Immature natural killer cell (primary cell): ENCODE measurements at places on chromosomes 7 and 10.

GRCh38 chr10:95538412-95538811 is 22.8 kb downstream of the SORBS1 start:
- H3K4me1 ChIP-seq = no peaks in the 10 kb centered on the region
- no peaks in the 10 kb centered on the region for H3K27me3 ChIP-seq
- no peaks in the 10 kb centered on the region for H3K36me3 ChIP-seq
- DNase-seq = no peak
- no peak overlapping the region for H3K27ac ChIP-seq

GRCh38 chr10:68202960-68203353 is 29.0 kb downstream of the ATOH7 start:
- peaks cover 4% of the 10 kb centered on the region for H3K27me3 ChIP-seq
- no peaks in the 10 kb centered on the region for H3K4me1 ChIP-seq
- no peak for DNase-seq
- H3K36me3 ChIP-seq = no peaks in the 10 kb centered on the region
- H3K4me3 ChIP-seq = no peak overlapping the region
- no peak overlapping the region for H3K27ac ChIP-seq

DNA sequence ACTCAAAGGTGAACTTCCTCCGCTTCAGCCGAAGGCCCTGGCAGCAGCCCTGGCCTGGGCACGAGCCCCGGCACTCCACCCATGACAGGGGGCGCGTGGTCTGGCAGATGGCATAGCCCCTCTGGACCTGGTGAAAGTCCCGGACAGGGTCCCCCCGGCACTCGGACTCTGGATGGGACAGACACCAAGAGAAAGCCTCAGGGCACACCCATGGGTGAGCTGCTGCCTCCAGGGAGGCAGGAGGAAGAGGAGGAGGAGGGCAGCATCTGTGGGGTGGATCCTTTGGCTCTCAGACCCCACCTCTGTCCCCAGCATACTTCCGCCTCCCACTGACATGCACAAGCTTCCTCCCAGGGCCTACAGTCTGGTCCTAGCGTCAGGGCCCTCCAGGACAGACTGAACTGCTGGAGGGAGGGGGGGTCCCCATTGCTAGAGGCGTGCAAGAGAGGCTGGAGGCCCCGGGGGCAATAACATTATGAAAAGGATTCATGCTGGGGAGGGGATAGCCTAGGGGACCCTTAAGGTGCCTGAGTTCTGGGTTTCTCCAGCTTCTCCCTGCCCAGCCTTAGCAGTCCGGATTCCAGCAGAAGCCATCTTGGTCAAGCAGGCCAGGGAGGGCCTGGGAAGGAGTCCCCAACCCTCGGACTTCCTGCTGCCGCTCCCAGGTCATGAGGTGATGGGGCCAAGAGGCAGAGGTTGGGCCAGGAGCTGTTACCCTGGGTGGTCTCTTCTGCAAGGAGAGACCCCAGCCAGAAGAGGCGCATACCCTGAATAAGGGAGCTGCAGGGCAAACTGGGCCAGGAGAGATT is 169.3 kb downstream of the LCOR start:
- H3K4me1 ChIP-seq = no peaks in the 10 kb centered on the region
- H3K36me3 ChIP-seq = peaks cover 4% of the 10 kb centered on the region
- no peak overlapping the region for H3K4me3 ChIP-seq
- H3K27ac ChIP-seq = no peak overlapping the region
- H3K27me3 ChIP-seq = peaks cover 2% of the 10 kb centered on the region
- no peak for DNase-seq

GRCh38 chr10:98019784-98020183 is 10.6 kb downstream of the CRTAC1 start:
- H3K27me3 ChIP-seq = peaks cover 5% of the 10 kb centered on the region
- H3K4me1 ChIP-seq = no peaks in the 10 kb centered on the region

- H3K27me3 ChIP-seq = peaks cover 9% of the 10 kb centered on the region
- DNase-seq = no peak
- no peaks in the 10 kb centered on the region for H3K36me3 ChIP-seq
- no peaks in the 10 kb centered on the region for H3K4me1 ChIP-seq
These were observed 147.2 kb downstream of the DNAJB6 start for GRCh38 chr7:157483971-157484410.

DNA sequence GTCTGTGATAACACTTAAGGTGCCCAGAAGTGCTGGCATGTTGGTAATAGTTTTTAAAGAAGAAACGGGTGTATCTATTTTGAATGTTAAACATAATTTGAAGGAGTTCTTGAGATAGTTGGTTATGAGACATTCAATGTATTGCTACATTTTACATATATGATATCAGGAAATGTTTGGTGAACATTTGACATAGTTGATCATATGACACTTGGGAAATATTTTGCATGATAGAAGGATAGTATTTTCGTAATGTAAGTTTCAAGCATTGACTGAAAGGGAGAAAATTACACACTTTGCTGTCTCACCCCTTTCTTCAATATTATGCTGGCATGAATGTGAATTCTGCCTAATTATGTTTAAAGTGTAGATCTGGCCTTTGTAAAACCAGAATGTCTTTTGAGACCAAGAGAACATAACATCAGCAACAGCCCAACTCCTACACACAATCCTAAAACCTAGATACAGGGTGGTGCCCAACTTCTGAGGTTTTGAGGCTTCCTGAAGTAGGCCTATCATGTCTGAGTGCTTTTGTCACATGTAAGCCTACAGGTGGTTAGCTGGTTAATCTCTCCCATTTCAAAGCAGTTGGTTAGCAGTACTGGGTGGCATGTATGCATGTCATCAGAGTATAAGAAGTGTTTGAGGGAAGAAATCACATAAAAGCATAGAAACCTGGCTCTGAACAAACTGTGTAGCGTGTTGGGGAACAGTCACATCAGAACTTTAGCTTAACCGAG is 2.1 kb downstream of the ADD3 start:
- H3K4me1 ChIP-seq = peaks cover 60% of the 10 kb centered on the region
- peaks cover 2% of the 10 kb centered on the region for H3K27me3 ChIP-seq
- H3K4me3 ChIP-seq = no peak overlapping the region
- H3K36me3 ChIP-seq = no peaks in the 10 kb centered on the region
- H3K27ac ChIP-seq = no peak overlapping the region
- peak; percentile 72 for DNase-seq

DNA sequence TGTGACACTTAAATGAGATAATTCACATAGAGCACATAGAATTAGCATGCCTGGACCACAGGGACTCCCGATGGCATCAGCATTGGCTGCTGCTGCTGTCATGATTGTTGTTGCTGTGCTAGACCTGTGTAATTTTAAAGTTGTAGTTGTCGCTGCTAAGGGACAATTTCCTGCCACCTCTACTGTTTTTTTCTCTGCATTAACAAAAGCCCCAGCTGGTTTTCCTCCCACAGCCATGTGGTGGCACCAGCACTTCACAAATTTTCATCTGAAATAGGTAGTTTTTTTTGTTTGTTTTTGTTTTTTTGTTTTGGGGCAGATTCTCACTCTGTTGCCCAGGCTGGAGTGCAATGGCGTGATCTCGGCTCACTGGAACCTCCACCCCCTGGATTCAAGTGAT is 25.4 kb upstream of the PRXL2A start:
- no peak overlapping the region for H3K4me3 ChIP-seq
- DNase-seq = peak; percentile 51
- H3K4me1 ChIP-seq = peaks cover 2% of the 10 kb centered on the region
- no peaks in the 10 kb centered on the region for H3K36me3 ChIP-seq
- H3K27me3 ChIP-seq = no peaks in the 10 kb centered on the region

- H3K36me3 ChIP-seq = no peaks in the 10 kb centered on the region
- H3K4me1 ChIP-seq = no peaks in the 10 kb centered on the region
- no peaks in the 10 kb centered on the region for H3K27me3 ChIP-seq
- no peak overlapping the region for H3K4me3 ChIP-seq
- H3K27ac ChIP-seq = no peak overlapping the region
These were observed 176.0 kb upstream of the AKR1E2 start for GRCh38 chr10:4649886-4650508.
